ENCODE measurements at places on chromosomes 2 and 18.

- H3K27ac ChIP-seq: no peak overlapping the region
- peaks cover 8% of the 10 kb centered on the region for H3K4me1 ChIP-seq
- DNase-seq: no peak
Measured at GRCh38 chr18:44786688-44787087, 106.0 kb downstream of the SETBP1 start.

GRCh38 chr2:117762454-117762853 lies 52.0 kb upstream of the DDX18 start:
- no peaks in the 10 kb centered on the region for H3K4me1 ChIP-seq
- H3K4me3 ChIP-seq: no peak overlapping the region
- no peaks in the 10 kb centered on the region for H3K36me3 ChIP-seq

DNA sequence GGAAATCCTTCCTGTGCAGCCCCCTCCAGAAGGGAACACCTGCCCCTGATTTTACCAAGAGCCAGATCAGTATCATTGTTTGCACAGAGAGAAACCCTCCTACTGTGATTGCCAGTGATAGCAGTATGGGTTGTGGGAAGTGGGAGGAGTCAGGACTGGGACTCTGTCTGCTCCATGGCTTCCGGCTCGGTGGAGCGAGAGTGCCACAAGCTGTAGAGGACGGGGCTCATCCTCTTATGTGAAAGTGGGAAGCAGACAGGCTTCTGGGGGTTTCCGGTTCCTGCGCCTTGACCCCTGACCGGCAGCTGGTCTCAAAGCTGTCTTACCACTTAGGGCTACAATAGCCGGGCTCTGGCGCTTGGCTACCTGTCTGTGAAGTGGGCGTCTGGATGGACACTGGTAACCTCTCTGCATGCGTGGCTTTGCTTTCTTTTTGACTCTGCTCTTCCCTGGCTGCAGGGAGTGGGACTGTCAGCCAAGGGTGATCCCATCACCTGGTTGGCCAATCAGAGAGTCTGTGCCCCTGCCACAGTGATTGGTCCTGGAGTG lies 79.7 kb downstream of the BCL2L11 start:
- no peak for DNase-seq
- no peaks in the 10 kb centered on the region for H3K36me3 ChIP-seq
- H3K27ac ChIP-seq: no peak overlapping the region
- peaks cover 6% of the 10 kb centered on the region for H3K27me3 ChIP-seq
- no peak overlapping the region for H3K4me3 ChIP-seq
- peaks cover 6% of the 10 kb centered on the region for H3K4me1 ChIP-seq

DNA sequence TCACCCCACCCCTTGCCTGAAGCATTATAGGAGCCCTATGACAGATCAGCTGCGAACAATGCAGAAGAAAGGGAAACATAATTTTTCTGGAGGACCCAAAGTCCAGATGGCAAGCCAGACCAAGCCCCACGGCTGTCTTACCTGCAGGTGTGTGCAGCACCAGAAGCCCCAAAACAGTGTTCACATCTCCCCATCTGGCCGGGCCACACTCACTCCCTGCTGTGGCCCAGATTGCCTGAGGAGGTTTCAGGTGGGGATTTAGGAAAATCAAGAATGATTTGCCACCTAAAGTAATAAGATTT lies 11.7 kb upstream of the STK17B start:
- peaks cover 2% of the 10 kb centered on the region for H3K36me3 ChIP-seq
- no peaks in the 10 kb centered on the region for H3K27me3 ChIP-seq
- peaks cover 61% of the 10 kb centered on the region for H3K4me1 ChIP-seq
- peak overlapping the region; percentile 77 for H3K4me3 ChIP-seq
- H3K27ac ChIP-seq: peak overlapping the region; percentile 100
- no peak for DNase-seq

GRCh38 chr2:229910832-229911412 lies 10.9 kb downstream of the TRIP12 start:
- no peaks in the 10 kb centered on the region for H3K27me3 ChIP-seq
- DNase-seq: no peak
- peaks cover 31% of the 10 kb centered on the region for H3K4me1 ChIP-seq
- peaks cover 3% of the 10 kb centered on the region for H3K36me3 ChIP-seq

DNA sequence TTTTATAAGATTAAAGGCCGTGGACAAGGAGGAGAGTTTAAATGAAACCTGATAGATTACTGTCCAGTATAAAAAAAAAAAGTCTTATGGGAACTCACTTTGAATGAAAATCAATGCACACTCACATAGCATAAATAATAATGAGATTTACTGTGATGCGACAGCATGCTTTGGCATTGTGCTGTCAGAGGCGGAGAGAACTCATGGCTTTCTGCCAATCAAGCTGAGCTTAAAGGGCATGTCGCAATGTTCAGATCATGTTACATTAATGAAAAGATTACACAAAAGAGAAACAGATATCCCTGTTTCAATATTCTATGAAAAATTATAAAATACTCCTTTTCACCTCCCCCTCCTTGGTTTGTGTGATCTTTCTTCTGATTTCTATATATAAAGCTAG lies 310.8 kb downstream of the ERBB4 start:
- no peaks in the 10 kb centered on the region for H3K36me3 ChIP-seq
- no peaks in the 10 kb centered on the region for H3K27me3 ChIP-seq
- H3K27ac ChIP-seq: no peak overlapping the region
- no peak overlapping the region for H3K4me3 ChIP-seq
- H3K4me1 ChIP-seq: no peaks in the 10 kb centered on the region

- H3K27me3 ChIP-seq: peaks cover 15% of the 10 kb centered on the region
- H3K4me3 ChIP-seq: no peak overlapping the region
- no peaks in the 10 kb centered on the region for H3K36me3 ChIP-seq
- H3K4me1 ChIP-seq: peaks cover 4% of the 10 kb centered on the region
- no peak overlapping the region for H3K27ac ChIP-seq
Measured at GRCh38 chr18:76246590-76246989, 248.5 kb downstream of the ZNF516 start.

GRCh38 chr2:202771741-202772460 lies 99.7 kb downstream of the ICA1L start:
- DNase-seq: no peak
- H3K27ac ChIP-seq: no peak overlapping the region
- peaks cover 6% of the 10 kb centered on the region for H3K36me3 ChIP-seq
- H3K4me3 ChIP-seq: no peak overlapping the region
- H3K4me1 ChIP-seq: peaks cover 3% of the 10 kb centered on the region

DNA sequence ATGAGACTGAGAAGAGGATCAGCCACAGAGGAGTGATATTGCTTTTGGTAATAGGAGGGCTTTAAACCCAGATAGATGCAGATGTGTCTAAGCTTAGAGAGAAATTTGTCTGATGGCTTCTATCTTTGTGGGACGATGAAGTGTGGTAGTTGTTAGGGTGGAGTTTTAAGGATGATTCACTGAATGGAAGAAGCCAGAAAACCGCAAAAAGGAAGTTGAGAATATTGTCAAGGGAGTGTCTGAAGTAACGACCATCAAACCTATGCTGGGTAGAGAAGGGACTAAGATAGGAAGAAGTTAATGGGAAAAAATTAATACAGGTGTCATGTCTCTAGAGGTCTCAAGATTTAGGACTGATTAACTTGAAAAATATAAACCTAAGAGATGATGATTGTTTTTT lies 195.6 kb upstream of the MC4R start:
- H3K27ac ChIP-seq: no peak overlapping the region
- H3K36me3 ChIP-seq: no peaks in the 10 kb centered on the region
- H3K4me1 ChIP-seq: no peaks in the 10 kb centered on the region
- H3K4me3 ChIP-seq: no peak overlapping the region
- no peak for DNase-seq

DNA sequence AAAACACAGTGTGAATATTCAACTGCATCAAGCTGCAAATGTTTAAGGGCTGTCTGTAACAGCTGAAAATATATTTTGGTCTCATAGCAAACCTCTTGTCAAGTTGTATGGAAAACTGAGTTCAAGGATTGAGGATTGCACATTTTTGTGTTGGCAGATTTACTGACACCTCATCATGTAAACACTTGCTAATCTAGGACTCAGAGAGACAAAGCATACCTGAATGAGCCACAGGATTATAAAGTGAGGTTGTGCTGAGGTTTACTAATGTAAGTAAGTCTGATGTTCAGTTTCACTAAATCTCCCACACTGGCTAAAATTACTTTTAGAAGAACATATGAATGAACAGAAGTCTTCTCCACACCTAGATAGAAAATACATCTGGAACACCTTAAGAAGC lies 1993.1 kb upstream of the CELF4 start:
- no peak overlapping the region for H3K4me3 ChIP-seq
- H3K36me3 ChIP-seq: no peaks in the 10 kb centered on the region
- no peaks in the 10 kb centered on the region for H3K4me1 ChIP-seq
- no peak overlapping the region for H3K27ac ChIP-seq
- no peak for DNase-seq
- no peaks in the 10 kb centered on the region for H3K27me3 ChIP-seq
